Astrocyte of the spinal cord (primary cell): ENCODE measurements at places on chromosomes 12 and 14.

- no peak for DNase-seq
Observed at GRCh38 chr14:82113710-82114109, 580.1 kb upstream of the SEL1L start.

DNA sequence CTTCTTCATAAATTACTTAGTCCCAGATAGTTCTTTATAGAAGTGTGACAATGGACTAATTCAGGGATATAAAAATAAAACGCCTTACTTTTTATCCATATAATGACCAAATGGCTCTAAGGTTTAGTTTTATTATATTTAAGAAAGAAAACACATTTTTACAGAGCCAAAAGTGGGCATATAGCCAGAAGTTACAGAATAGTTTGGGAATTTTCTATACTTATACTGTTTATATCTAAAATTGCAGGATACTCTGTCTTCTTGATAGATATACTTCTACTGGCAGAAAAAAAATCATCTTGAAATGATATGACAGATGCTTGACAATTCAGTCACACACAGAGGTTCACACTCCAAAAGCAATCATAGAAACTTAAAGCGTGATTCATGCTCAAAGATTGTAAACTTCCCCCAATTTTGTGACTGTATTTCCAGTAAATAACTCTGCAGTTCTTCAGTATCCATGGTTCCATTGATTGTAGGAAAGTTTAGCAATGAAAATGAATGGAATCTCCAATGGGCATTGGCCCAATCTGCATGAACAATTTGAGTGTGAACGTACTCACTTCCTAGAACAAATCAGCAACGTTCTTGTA lies 307.8 kb downstream of the NOVA1 start:
- DNase-seq, result peak; percentile 32

DNA sequence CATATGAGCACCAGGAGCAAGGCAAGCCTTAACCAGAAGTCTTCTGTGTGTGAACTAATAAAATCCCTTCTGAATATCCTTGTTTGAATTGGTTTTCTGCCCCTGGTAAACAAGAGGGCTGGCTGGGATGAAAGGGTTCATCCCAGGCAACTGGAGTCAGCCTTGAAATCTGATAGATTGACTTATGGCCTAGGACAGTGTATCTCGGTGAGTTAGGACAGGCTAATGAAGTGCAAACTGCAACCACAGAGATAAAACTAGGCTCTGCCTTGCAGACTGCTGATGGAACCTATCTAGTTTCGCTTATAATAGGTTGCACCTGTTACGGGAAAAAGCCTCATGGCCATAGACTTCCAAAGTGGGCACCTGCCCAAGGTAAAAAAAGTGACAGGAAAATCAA lies 451.9 kb upstream of the NOVA1 start:
- DNase-seq, result no peak

- no peak for DNase-seq
Observed at GRCh38 chr12:51330186-51330585, 6.2 kb upstream of the BIN2 start.

- no peak for DNase-seq
Observed at GRCh38 chr12:46787496-46788055, 38.2 kb downstream of the SLC38A4 start.

DNA sequence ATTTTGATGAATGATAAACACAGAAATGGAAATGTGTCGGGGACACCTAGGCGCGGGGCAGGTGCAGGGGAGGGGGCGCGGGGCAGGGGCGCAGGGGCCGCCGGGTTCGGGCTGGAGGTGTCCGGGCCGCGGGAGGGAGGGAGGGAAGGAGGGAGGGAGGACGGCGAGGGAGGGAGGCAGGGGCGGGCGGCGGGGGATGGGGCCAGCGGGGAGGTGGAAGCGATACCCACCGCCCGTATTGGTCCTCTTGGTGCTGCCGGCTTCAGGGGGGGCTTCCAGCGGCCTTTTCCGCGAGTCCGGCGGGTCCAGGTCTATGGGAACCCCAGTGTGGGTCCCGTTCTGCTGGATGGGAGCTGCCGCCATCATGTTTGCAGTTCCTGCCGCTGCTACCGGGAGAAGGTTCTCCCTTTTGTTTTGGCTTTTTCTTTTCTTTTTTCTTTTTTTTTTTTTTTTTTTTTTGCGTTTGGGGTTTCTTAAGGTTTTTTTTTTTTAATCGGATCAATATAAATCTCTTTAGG lies 703 bp downstream of the NOVA1 start:
- DNase-seq, result peak; percentile 22

- peak; percentile 24 for DNase-seq
Observed at GRCh38 chr12:64170024-64170423, 52.1 kb downstream of the KICS2 start.

GRCh38 chr14:25011095-25011494 lies 38.9 kb downstream of the STXBP6 start:
- no peak for DNase-seq

- DNase-seq, result no peak
Observed at GRCh38 chr14:91115986-91116770, 2.3 kb downstream of the DGLUCY start.

- no peak for DNase-seq
Observed at GRCh38 chr14:57153286-57153685, 115.4 kb downstream of the EXOC5 start.

DNA sequence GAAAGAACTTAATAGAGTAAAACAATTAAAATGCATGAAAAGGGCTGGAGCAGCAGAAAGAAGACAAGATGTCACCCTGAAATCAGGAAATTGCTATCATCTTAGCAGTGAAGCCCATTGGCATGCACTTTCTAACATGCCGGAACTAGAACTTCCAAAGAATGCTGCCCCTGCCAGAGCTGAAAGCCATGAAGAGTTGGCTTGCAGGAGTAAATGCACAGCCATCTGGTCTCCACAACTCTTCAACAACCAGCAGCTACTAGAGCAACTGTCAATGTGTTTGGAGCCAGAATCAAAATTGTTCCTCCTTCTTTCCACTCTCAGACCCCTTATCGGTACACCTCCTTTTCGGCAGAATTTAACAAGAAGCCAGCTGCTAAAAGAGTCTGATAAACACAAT lies 414.1 kb downstream of the KCNH5 start:
- no peak for DNase-seq

- no peak for DNase-seq
Observed at GRCh38 chr14:100982762-100983161, 79.2 kb upstream of the RTL1 start.

GRCh38 chr12:3454780-3455179 lies 36.2 kb upstream of the PRMT8 start:
- no peak for DNase-seq

GRCh38 chr12:3458041-3458440 lies 33.0 kb upstream of the PRMT8 start:
- DNase-seq, result peak; percentile 1
